Stimulated activated CD4-positive, alpha-beta T cell treated with anti-CD3 and anti-CD28 coated beads, Interleukin-4, amount 100 ng/mL, for 24 hours (primary cell): ENCODE measurements at places on chromosomes 12 and 14.
A peak's percentile ranks its signal among the peaks of the same experiment; 100 is the strongest.

DNA sequence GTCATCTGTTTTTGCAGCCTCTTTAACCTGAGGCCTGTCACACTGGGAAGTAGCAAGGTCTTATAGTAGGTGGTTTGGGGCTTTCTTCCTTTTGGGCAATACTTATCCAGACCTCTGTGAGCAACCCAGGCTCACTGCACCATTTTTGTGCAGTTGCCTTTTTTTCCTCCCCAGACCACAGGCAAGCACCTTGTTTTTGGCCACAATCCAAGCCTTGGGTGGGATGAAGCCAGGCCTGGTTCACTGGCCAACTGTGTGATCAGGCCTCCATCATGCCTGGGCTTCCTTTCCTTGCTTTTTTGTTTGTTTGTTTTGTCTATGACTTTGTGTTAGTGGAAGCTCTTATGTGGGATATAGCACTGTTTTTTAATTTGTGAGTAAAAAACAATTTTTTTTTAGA lies 71.7 kb downstream of the DNAH10 start:
- DNase-seq = no peak

DNA sequence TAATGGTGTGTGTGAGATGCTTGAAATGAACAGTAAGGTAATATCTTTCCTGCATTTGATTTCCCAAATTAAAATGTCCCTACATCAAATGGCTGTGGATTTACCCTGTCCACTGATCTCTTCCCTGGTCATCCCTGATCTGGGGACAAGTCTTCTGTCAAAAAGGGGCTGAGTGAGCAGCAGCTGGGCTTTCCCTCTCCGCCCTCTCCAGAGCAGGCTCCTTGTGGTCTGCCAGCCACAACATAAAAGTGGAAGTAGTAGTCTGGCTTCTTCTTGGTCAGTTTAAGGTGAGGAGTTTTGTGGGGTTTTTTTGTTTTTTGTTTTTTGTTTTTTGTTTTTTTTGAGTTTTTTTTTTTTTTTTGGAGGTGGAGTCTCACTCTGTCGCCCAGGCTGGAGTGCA lies 25.2 kb upstream of the PLXNC1 start:
- no peak for DNase-seq

DNA sequence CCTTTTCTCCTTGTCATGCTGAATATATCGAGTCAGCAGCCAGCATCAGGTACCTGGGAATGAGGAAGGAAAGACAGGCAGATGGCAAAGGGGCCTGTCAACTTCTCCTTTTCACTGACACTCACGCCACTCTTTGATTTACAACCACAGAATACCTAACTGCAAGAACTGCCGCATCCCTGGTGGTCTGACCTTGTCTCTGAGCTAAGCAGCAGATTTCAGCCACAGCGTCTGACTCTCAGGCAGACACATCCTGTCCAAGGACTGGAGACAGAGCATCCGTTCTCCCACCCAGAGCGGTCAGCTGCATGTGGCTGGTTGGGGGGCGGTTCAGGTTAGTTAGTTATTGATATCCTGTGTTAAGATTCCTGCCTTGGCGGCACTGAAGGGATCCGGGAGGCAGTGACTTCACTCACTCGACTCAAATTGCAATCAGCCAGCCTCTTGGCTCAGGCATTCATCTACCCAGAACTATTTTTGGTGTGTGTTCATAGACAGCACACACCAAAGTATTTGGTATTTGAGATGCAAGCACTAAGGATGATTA lies 11.2 kb upstream of the MAP1LC3B2 start:
- DNase-seq = no peak

DNA sequence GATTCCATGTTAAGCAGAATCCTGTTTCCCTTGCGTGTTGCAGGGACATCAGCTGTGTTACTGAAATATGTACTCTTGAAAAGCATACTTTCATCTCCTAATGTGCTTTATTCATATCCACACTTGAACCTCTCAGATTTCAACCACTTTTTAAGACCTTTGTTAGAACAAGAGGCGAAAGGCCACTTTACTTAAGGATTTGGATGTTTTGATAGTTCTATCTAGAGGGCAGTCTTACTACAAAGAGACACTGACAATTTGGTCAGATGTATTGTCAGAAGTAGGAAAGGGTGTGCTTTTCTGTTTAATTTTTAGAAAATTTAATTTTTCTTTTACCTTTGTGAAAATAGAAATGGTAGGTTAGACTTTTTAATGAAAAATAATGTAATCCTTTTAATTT lies 267.9 kb downstream of the TMTC2 start:
- DNase-seq = no peak

GRCh38 chr12:15469356-15469755 lies 147.0 kb downstream of the PTPRO start:
- no peak for DNase-seq

DNA sequence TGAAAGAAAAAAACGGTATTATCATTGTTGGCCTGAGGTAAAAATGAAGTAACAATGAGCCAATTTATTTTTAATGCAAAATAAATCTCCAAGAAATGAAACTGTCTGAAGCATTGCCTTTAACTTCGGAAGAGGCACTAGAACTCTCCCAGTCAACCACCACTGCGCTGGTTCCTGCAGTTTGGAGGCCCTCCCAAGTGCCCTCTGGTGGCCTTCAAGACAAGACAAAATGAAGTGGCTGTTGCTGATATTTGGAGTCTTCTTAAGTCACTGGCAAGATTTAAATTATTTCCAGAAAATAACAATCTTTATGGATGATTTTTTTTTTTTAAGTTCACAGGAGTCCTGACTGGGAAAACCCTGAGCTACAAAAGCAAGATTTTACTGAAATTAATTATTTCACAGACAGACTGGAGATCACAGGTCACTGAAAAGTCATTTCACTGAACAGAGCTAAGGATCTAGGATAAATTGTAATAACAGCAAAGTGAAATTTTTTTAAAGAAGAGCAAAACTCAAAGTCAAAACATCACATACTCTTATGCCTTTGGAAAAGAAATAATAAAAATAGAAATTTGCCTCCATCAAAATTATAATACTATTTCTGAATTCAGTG lies 58.2 kb downstream of the DICER1 start:
- DNase-seq = peak; percentile 24

DNA sequence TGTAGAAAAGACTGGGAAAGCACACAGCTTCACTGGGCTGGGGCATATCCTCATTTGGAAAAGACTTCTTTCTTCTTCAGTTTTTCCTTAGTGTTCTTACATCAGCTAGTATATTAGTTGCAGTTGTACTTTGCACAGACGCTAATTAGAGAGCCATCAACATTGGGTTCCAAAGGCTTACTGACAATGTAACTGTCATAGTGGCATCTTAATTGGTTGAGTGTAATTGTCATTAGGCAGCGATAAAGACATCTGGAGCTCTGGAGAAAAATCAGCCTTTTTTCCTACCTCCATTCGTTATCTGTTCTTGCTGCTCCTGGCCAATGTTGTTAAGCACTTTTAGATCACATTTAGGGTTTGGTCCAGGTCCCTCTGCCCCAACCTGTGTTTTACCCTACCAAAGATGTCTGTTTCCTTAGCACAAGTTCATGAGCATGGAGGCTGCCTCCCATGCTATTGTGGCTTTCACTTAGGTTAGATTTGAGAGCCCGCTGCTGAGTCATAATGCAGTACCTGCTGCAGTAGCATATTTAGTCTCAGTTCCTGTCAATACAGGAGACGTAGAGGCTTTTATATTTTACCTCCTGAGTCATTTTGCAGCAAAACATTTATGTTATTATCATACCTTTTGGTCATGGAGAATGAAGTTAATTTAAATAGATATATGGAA lies 49.2 kb downstream of the FBXW8 start:
- DNase-seq = peak; percentile 57

- no peak for DNase-seq
These were observed 1.2 kb upstream of the LRRK2 start for GRCh38 chr12:40223646-40224045.

DNA sequence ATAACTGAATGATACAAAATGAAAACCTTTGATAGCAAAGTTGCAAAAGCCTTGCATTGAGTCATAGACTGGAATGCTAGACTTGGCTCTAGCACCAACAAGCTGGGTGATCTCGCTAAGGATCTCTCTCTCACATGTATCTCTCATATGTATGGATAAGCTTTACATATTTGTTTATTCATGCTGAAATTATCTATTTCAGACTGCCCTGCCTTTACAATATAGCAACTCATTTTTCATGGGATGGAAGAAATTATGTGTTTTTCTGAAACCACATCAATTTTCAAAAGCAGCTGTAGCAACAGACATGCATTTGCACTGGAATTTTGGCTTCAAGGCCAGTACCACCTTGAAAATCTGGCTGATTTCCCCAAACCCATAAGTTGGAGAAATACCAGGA lies 11.4 kb downstream of the RERG start:
- no peak for DNase-seq

DNA sequence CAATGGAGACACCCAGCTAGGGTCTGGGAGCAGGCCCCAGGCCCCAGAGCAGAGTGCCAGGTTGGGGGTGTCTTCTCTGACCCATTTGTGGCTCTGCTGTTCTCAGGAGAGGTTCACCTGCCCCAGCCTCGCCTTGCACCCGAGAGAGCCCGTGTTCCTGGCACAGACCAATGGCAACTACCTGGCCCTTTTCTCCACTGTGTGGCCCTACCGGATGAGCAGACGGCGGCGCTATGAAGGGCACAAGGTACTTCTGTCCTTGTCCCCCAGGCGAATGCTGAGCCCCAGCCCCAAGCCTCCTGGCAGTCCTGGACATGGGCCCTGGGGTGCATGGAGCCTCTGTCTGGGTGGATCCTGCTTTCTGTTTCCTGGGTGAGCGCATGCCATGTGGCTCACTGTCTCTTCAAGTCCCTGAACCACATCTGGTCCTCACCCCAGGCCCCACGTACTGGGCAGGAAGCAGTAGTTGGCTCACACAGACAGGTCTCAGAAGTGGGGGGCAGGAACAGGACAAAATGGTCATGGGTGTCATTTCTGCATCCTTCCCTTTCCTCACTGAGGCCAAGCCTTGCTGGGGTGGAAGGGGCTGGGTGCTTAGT lies 58.2 kb downstream of the BEGAIN start:
- DNase-seq = no peak

- no peak for DNase-seq
These were observed 354.4 kb downstream of the MED13L start for GRCh38 chr12:115922952-115923564.

- no peak for DNase-seq
These were observed 85.7 kb downstream of the SLC38A1 start for GRCh38 chr12:46183112-46183511.

GRCh38 chr14:105271224-105271890 lies 23.0 kb downstream of the BTBD6 start:
- no peak for DNase-seq

GRCh38 chr14:92987713-92988510 lies 65.0 kb downstream of the CHGA start:
- DNase-seq = no peak

DNA sequence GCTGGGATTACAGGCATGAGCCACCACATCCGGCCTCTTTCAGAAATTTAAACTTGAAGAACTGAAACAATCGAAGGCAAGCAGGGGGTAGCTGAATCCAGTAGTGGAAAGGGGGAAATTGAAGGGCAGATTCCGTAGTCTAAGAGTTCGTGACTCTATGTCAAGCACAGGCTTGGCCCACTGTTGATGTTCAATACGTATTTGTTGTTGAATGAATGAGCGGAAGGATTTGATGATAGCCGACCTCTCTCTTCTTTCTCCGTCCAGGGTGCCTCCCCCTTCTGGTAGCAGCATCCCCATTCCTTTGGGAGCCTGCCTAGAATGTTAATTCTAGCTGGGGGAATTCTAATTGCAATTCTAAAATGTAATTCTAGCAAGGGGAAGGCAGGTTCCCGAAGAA lies 59.8 kb upstream of the MED13L start:
- DNase-seq = no peak

- DNase-seq = no peak
These were observed at the start of gene ASPG for GRCh38 chr14:104085032-104085888. TSS of gene ASPG (plus strand) at chr14:104085700. CDS start at chr14:104085771, 71 bp downstream.

GRCh38 chr14:70515811-70516210 lies 19.0 kb downstream of the ADAM20 start:
- no peak for DNase-seq

- DNase-seq = no peak
These were observed 70.8 kb downstream of the FBXL14 start for GRCh38 chr12:1523558-1524050.
